Stimulated activated CD8-positive, alpha-beta memory T cell treated with anti-CD3 and anti-CD28 coated beads, Interleukin-15, amount 100 ng/mL, for 4 hours (primary cell): ENCODE measurements at places on chromosomes 1 and 21.
A peak's percentile ranks its signal among the peaks of the same experiment; 100 is the strongest.

DNA sequence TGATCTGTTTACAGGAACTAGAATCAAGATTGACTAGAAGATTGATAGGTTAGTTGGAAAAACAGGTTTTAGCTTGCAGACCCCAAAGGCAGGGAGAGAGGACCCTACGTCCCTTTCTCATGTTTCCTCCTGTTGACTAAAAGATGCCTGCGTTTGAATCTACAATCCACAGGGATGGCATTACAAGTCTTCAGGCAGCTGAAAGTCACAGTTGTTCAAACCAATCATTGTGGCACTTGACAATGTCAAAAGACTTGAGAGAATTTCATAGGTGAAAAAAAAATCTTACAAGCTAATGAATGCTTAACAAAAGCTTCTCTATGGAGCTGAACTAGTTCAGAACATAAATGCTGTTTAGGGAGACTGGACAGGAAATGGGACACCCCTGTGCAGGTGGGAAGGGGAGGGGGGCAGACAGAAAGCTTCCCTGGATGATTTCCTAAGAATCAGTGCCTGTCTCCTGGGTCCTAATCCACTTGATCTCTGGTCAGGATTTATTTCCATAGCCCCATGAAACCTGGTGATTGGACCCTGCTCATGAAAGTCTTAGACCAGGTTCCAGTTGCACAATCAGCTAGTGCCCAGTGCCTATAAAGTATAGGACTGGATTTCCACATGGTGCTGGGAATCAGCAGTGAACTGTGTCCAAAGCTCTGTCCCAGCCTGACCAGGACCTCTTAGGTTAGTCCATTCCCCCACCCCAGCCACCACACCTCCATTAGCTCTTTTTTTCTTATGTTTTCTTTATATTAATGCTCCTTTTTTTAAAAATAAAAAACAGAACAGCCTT is 91.6 kb upstream of the BCAR3 start:
- no peak for DNase-seq

GRCh38 chr1:52906135-52906603 is 15.4 kb downstream of the ECHDC2 start:
- no peak for DNase-seq

GRCh38 chr1:7973086-7973485 is 11.6 kb downstream of the PARK7 start:
- no peak for DNase-seq

DNA sequence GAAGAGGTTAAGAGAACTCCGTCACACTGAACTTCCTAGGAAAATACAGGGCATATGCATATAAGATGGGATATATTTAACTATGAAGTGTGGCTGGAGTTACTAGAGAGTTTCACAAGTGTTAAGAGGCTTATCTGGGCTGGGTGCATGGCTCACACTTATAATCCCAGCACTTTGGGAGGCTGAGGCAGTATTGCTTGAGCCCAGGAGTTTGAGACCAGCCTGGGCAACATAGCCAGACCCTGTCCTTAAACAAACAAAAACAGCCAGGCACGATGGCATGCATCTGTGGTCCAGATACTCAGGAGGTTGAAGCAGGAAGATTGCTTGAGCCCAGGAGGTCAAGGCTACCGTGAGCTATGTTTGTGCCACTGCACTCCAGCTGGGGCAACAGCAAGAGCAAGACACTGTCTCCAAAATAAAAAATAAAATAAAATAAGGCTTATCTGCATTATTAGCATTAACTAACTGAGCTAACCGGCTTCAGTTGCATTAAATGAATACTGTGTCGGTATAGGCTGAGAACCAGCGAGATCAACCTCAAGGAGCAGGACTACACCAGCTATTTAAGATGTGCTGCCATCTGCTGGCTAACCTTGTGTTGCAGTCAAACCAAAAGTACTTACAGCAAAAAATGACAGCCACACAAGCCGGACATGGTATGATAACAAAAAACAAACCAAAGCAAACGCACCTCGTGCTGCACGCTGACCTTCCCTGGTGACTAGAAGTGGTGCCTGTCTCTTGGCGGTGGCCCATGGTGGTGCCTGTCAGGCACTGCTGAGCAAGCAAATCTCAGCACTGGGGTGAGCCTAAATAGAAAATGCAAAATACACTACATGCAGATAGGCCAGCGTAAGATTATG is 19.7 kb upstream of the RBBP5 start:
- peak; percentile 22 for DNase-seq

DNA sequence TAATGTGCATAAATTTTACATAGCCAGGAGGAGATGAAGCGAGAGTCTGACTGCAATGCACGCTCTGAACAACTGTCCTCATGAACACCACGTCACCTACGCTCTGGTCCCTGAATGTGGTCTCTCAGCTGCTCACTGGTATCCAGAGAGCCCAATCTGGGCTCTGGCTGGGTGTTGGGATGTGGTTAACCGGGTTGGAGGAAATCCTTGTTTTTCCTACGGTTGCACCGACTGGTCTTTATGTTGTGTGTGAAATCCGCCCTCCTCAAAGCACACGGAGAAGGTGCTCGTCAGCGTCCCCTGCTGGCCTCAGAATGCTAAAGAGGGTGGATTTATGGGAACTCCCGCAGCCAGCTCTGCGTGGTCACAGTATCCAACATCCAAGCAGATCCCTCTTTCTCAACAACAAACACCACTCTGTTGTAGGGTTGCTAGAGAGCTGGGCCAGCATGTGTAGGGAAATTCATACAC is 51.8 kb upstream of the FAM89A start:
- no peak for DNase-seq

GRCh38 chr1:15937706-15938168 is 38.2 kb downstream of the ZBTB17 start:
- DNase-seq = no peak
